Panc1 (cell line): ENCODE measurements at places on chromosomes 11 and 22.

DNA sequence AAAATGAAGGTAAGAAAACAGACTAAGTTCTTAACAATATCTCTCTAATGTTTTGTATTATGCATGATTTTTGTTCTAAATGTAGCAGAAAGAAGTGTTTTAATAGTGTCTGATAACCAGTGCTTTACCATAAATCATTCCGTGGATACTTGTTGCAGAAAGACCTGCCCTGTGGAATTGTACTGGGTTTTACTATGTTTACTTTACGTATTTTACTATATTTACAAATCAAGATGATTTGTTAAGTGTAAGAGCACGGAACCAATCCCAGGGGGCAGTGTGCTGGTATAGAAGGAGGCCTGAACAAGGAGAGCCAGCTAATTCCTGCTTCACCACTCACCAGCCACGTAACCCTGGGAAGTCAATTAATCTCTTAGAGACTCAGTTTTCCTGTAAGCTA lies 1.4 kb downstream of the HTR3B start:
- no peak for DNase-seq

GRCh38 chr11:88521399-88521798 lies 183.9 kb upstream of the CTSC start:
- no peak for DNase-seq

- no peak for DNase-seq
Measured at GRCh38 chr22:17481424-17481823, 81.9 kb upstream of the SLC25A18 start.

GRCh38 chr11:11524436-11525061 lies 97.3 kb downstream of the GALNT18 start:
- no peak for DNase-seq

GRCh38 chr22:27223317-27224177 lies 566.2 kb downstream of the MIAT start:
- no peak for DNase-seq

DNA sequence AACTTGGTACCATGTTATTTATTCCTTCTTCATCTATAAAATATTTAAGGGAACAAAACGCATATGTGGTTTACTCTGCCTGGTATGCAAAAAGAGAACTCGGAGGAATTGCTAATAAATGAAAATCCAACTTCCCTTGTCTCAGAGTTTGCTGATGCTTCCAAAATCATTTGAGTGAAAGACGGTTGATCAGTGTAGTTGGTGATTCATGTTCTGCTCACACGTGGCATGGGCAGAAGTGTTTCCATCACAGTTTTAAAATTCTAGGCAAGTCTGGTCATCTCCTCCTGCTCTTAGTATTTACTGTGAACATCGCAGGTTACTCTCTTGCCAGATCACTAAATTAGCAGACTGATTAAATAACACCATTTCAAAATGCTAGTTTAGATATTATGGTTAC lies 11.9 kb upstream of the PARVB start:
- DNase-seq = no peak

DNA sequence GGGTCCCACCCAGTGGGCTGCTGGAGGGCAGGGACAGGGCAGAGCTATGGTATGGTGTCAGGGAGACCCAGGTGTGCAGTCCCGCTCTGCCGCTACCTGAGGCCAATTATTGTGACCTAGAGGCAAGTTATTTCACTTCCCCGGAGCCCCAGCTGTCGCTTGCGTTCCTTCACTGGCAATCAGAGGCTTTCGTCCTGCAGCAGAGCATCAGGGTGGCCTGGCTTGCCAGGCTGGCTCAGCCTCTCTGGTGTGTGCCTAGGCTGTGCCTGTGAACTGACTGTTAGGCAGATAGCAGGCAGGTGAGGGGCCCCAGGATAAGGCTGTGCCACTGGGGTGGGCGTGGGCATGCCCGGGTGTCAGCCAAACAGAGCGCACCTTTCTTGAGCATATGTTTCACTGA lies 31.4 kb downstream of the GLB1L2 start:
- DNase-seq = no peak
